ENCODE measurements at places on chromosomes 2 and 18.

- DNase-seq, result no peak
These were observed 274.5 kb downstream of the NCKAP5 start for GRCh38 chr2:133293544-133294353.

DNA sequence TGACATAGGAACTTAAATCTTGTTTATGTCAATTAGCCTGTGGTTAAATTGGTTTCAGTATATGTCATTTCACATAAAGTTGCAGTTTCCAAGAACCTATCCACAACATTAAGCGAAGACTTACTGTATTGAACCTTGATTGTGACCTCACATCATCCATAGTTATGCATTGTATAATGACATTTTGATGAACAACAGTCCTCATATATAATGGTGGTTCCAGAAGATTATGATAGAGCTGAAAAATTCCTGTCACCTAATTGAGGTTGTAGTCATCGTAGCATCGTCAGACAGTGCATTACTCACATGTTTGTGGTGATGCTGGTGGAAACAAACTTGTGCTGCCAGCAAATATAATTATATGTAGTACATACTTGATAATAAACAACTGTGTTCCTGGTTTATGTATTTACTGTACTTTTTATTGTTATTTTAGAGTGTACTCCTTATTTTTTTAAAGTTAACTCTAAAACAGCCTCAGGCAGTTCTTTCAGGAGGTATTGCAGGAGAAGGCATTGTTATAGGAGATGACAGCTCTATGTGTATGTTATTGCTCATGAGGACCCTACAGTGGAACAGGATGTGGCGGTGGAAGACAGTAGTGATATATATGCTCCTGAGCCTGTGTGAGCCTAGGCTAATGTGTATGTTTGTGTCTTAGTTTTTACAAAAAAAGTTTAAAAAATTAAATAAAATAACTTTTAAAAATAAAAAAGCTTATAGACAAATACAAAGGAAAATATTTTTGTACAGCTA lies 56.6 kb downstream of the UBE2E3 start:
- peak; percentile 5 for DNase-seq

- DNase-seq, result peak; percentile 53
These were observed 31.9 kb downstream of the C1QL2 start for GRCh38 chr2:119126650-119127049.

DNA sequence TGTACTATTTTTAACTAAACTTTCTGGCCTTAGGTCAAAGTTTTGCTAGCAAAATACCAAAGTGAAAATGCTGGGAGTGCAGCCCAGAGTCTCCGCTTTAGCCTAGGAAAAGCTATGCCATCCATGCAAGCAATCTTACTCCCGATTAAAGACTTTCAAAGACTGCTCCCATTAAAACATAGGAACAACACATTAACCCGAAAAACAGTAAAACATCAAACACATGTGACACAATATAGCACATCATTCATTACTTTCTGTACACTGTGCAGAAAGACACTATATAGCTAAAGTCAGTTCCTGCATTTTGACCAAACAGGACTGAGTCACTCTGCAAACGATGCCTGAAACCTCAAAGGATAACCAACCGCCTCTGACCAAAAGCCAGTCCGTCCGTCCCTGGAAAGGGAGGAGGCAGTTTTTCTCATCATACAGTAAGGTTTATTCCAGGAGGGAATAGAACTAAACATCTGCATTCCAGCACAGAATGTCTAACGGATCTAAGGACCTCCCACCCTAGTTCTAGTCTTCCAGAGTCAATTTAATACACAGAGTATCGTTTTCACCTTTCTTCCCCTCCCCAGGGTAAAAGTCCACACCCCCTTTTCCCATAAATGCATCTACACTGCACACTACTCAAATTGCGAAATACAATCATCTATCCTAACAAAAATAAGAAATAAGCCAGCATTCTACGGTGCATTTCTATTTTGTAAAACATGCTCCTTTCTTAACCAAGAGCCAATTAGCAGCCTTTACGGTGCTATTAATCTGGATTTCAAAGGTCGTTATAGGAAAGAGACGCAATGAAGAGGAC lies 1.7 kb downstream of the ROCK2 start:
- no peak for DNase-seq

GRCh38 chr2:207332480-207333212 lies 166.9 kb upstream of the KLF7 start:
- no peak for DNase-seq

DNA sequence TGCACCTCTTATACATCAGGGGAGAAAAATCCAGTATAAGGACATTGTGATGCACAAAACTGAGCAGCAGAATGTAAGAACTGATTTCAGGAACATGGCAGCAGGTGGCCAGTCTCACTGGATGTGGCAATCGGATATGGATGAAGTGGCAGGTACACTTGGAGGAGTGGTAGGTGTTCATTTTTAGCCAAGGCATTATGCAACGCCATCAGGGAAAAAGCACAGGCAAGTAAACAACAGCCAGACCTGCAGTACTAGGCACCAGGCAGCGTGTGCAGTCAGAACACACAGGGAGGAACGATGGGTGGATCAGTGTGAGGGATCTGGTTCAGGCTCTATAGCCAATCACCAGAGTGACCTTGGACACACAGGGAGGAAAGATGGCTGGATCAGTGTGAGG lies 77.4 kb upstream of the GCFC2 start:
- DNase-seq, result no peak

- no peak for DNase-seq
These were observed 9.6 kb downstream of the CPLX4 start for GRCh38 chr18:59308938-59309260.

- no peak for DNase-seq
These were observed 167.0 kb downstream of the BCL11A start for GRCh38 chr2:60386436-60386835.

DNA sequence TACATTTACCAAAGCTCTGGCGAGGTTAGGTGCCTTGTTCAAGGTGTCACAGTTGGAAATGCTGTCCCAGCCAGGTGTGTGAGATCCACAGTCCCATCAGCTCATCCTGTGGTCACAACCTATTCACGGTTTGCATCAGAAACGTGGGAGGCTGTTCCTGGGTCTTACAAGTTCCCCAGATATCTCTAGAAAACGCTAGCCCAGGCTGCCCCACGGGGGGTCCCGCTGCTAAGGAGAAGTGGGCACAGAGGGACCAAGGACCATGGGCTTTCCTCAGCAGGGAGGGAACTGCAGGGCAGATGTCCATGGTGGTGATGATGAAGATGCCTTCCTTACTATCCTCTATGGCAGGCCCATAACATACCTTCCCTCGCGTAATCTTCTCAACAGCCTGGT lies 649 bp downstream of the FECH start:
- DNase-seq, result peak; percentile 19

- DNase-seq, result no peak
These were observed 83.7 kb downstream of the CERKL start for GRCh38 chr2:181573140-181573736.

GRCh38 chr18:67705748-67706147 lies 189.2 kb upstream of the DSEL start:
- no peak for DNase-seq

- DNase-seq, result no peak
These were observed 40.9 kb downstream of the ADD2 start for GRCh38 chr2:70726947-70727725.

DNA sequence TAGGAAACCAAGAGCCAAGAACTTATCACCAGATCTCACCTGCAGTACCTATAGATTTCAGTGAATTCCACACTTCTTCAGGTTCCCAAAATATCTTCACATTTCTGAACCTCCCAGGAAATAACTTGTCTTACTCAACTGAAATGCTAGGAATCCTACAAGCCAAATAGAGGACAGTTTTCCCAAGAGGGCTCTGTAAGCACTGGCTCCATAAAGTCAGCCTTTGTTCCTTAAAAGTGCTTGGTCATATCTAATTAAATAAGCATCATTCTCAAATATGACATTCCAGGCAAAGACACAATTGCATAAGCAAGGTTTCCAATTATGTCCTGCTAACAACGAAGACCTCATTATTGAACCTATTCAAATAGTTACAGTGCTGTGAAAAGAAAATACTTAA lies 154.6 kb upstream of the MGAT5 start:
- no peak for DNase-seq

GRCh38 chr18:49814147-49814499 lies 790 bp upstream of the ACAA2 start:
- DNase-seq, result peak; percentile 72

- DNase-seq, result no peak
These were observed 313.1 kb downstream of the PLCL1 start for GRCh38 chr2:198117406-198118041.

GRCh38 chr2:237058423-237058822 lies 27.3 kb upstream of the COPS8 start:
- DNase-seq, result no peak

DNA sequence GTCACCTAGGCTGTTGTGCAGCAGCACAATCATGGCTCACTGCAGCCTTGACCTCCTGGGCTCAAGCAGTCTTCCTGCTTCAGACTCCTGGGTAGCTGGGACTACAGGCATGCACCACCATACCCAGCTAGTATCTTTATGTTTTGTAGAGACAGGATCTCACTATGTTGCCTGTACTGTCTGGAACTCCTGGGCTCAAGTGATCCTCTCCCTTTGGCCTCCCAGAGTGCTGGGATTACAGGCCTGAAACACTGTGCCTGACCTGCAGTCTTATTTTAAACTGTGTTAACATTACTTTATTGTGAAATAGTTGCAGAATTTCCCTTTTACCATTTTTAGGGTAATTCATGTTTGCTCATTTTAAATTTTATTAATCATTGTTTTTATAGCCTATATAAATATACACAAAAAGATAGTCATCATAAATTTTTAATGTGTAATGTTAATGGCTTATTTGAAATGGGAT lies 24.6 kb downstream of the EML4 start:
- DNase-seq, result no peak

DNA sequence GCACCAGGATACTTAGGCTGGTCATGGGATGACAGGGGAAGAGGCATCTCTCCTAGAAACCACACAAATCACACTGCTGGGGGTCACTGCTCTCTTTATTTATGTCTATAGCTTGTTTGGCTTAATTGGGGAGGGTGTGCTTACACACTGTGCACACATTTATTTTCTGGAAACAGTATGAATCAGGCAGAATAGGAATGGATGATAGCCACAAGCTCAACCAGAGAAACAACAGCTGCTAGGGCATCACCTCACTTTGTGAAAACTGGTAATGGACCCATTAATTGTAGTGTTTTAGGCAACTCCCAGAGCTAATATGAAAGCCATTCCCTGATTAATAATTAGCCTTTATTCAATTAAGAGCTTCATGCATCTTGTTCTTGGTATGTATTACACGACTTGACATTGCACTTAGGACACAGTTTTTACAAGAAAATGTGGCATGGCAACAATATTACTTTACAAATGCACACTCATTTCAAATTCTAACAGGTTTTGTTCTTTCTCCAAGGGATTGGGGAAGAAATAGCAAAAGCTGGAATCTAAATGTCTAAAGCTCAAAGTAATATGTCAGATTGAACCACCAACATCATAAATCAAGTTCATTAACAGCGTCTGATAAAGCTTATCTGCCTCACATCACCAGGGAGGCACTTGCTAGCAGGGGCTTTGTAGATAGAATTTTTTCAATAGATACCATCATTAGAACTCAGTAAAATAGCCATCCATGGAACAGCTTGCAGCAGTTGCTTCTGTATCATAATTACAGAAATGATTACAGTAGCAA lies 361.9 kb upstream of the FSHR start:
- DNase-seq, result no peak

Measured in stimulated activated naive CD8-positive, alpha-beta T cell treated with anti-CD3 and anti-CD28 coated beads, Interleukin-15, Interleukin-2, amounts not matched to agents 100 U/mL and 50 U/mL, for 24 hours (primary cell).